ENCODE measurements at places on chromosomes 7 and 10.

- DNase-seq, result no peak
- peaks cover 13% of the 10 kb centered on the region for H3K27me3 ChIP-seq
- no peaks in the 10 kb centered on the region for H3K36me3 ChIP-seq
- H3K4me1 ChIP-seq, result no peaks in the 10 kb centered on the region
Observed at GRCh38 chr10:61669161-61669725, 6.5 kb downstream of the CABCOCO1 start.

GRCh38 chr10:131955591-131956340, 26.0 kb downstream of the BNIP3 start:
- H3K27ac ChIP-seq, result no peak overlapping the region
- H3K27me3 ChIP-seq, result no peaks in the 10 kb centered on the region
- H3K4me3 ChIP-seq, result no peak overlapping the region
- no peak for DNase-seq
- peaks cover 28% of the 10 kb centered on the region for H3K36me3 ChIP-seq

DNA sequence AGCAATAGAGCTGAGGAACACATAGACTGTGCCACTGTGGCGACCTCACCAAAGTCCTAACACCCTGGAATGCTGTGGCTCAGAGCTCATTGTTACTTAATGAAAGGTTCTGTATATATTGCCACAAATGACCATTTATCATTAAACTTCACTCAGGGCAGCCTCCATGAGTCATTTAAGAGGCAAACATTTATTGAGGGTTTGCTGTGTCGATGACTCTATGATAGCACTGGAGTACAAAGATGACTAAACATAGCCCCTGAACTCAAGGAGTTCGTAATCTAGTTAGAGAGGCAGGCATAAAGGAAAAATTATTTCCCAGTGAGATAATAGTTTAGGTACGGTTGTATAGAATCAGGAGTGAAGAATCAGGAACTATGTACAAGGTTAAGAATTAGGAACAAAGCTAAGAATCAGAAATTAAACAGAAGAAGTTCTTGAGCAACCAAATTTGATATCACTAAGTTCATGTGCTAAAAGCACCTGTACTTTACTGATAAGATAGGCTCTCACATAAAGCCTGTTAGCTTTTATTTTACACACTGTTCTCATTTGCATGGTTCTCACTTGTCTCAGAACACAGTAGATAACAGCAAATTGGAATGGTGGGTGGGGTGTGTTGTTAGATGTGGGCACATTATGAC, 7.9 kb downstream of the ENTPD7 start:
- H3K4me1 ChIP-seq, result no peaks in the 10 kb centered on the region
- no peaks in the 10 kb centered on the region for H3K27me3 ChIP-seq
- H3K27ac ChIP-seq, result no peak overlapping the region
- DNase-seq, result no peak
- peaks cover 4% of the 10 kb centered on the region for H3K36me3 ChIP-seq
- H3K4me3 ChIP-seq, result no peak overlapping the region

GRCh38 chr7:41437257-41438196, 265.4 kb downstream of the INHBA start:
- no peaks in the 10 kb centered on the region for H3K27me3 ChIP-seq
- no peaks in the 10 kb centered on the region for H3K36me3 ChIP-seq
- no peaks in the 10 kb centered on the region for H3K4me1 ChIP-seq
- no peak overlapping the region for H3K4me3 ChIP-seq
- no peak overlapping the region for H3K27ac ChIP-seq
